Activated T-cell treated with anti-CD3 and anti-CD28 coated beads, Interleukin-2, amount 50 U/mL, for 72 hours (primary cell): ENCODE measurements at places on chromosomes 12 and 14.

GRCh38 chr12:115474539-115475353, 790.8 kb upstream of the TBX3 start:
- no peak for DNase-seq

- DNase-seq, result no peak
Measured at GRCh38 chr12:112862636-112863290, 44.0 kb upstream of the OAS1 start.

GRCh38 chr12:120866108-120866507, 38.0 kb downstream of the SPPL3 start:
- DNase-seq, result no peak

GRCh38 chr14:38063711-38064320, 143.9 kb upstream of the SSTR1 start:
- no peak for DNase-seq

DNA sequence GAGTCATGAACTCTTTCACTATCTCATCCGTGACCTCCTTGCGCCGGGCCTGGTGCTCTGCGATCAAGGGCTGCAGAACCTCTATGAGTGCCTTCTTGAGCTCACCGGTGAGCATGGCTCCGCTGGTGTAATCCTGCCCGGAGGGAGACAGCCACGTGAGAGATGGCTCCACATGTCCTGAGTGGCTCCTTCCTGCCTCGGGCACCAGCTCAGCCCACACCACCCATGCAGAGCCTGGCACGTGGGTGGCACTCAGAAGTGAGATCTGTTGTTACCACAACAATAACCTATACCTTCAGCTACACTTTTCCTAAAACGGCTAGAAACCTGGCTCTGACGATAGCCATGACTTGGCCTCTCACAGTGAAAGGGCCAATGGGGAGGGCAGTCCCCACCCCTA, 11.8 kb downstream of the SLC25A47 start:
- DNase-seq, result no peak

- DNase-seq, result no peak
Measured at GRCh38 chr12:41552588-41552987, 364.5 kb downstream of the PDZRN4 start.

DNA sequence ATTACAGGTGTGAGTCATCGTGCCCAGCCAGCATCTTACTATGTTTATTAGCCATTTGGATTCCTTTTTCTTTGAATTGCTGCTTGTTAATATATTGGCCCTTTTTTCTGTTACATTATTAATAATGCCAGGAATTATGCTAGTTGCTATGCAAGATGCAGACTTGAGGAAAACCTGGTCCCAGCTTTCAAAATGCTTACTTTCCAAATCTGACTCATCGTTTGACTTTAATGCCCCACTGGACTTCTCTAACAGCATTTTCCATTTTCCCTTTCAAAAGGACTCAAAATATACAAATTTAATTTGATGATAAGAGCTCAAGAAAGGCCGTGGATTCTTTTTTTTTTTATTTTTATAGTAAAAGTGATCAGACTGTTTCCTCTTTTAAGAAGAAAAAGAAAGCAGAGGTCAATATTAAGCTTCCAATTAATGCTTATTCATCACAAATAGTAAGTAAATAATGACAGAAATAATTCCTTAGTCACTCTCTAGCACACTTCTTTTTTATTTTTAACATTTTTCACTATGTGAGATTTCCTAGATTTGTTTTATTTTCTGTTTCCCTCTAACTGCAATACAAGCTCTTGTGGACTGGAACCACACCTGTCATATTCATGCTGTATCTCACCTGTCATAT, 146.1 kb upstream of the FGD4 start:
- no peak for DNase-seq
